ENCODE measurements at places on chromosomes 11 and 22.
A peak's percentile ranks its signal among the peaks of the same experiment; 100 is the strongest.

GRCh38 chr11:68965901-68966853 lies 14.6 kb downstream of the MRGPRD start:
- DNase-seq = no peak

DNA sequence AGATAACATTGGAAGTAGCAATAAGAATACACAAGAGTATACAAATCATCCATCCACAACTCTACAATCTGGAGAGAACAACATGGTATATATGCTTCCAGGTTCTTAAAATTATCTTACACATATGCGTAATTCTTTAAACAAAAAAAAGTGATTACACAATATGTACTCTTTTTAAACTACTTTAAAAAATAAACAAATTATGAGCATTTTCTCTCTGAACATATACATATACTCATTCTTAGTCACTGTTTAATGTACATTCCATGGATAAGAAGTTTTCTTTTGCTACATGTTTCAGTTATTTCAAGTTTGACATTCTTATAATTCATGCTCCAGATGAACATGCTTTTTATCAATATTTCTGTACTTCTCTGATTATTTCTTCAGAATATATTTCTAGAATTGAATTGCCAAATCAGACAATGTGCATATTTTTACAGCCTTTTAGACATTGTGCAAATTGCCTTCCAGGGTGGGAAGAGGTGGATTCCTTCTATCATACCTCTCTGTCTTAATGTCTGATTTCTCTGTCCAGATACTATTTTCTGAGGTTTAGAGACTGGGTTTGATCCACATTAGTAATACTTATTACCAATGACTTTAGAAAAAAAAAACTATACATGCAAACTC lies 551.6 kb downstream of the METTL15 start:
- no peak for DNase-seq

GRCh38 chr11:103091064-103091800 lies 728 bp downstream of the DCUN1D5 start:
- DNase-seq = peak; percentile 57

- DNase-seq = no peak
Observed at GRCh38 chr11:70882716-70883085, 369.7 kb downstream of the SHANK2 start.

- DNase-seq = no peak
Observed at GRCh38 chr11:60934124-60934789, 10.0 kb downstream of the TMEM132A start.

DNA sequence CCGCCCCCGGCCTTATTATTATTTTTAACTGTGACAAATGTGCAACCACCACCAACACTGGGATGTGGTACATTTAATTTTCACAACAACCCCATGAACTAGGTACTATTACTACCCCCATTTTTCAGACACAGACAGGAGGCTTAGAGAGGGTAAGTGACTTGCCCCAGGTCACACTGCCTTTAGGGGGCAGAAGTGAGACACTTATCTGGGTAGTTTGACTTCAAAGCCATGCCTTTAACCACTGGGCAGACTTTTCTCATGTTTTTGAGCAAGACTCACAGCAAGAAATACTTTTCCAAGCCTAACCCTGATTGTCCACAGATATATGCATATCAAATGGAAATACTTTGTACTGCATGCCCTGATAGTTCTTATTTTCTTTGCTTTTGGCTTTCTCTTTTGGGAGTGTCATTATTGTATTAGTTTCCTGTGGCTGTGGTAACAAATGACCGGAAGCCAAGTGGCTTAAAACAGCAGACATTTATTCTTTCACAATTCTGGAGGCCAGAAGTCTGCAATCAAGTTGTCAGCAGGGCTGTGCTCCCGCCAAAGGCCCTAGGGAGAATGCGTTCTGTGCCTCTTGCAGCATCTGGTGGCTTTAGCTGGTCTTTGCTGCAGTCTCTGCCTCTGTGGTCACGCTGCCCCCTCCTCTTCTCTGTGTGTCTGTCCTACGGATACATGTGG lies 110.8 kb downstream of the GRIK4 start:
- DNase-seq = no peak

- peak; percentile 43 for DNase-seq
Observed at GRCh38 chr11:117809236-117810055, 12.4 kb upstream of the DSCAML1 start.

DNA sequence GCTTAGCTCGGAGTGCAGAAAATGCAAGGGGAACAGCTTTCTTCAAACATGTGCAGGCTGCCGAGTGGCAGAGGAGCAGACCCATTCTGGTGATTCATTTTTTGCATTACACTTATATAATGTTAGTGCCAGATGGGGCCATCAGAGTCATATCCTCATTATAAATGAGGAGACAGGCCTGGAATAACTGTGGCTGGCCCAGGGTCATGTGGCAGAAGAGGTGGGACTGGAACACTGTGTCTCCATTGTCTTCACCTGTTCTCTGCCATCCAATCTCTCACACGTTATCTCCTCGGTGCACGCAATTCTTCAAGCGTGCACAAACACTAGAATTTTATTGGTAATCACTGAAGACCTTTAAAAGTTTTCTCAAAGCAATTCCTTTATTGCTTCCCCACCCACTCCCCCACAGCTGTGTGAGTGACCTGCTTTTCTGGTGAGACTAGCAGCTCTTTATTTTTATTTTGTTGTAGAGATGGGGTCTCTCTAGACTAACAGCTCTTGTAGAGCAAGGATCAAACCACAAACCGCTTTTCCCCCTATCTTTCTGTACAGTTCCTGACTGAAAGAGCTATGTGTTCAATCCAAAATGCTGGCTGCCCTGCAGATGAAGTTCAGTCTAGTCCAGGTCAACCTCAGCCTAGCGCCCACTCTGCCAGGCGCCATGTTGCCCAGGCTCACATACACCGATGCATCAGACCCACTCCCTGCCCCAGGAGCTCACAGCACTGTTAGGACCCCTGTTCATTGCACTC lies 75.3 kb downstream of the ST3GAL4 start:
- no peak for DNase-seq

- DNase-seq = no peak
Observed at GRCh38 chr11:111778047-111778558, 11.9 kb upstream of the PPP2R1B start.

DNA sequence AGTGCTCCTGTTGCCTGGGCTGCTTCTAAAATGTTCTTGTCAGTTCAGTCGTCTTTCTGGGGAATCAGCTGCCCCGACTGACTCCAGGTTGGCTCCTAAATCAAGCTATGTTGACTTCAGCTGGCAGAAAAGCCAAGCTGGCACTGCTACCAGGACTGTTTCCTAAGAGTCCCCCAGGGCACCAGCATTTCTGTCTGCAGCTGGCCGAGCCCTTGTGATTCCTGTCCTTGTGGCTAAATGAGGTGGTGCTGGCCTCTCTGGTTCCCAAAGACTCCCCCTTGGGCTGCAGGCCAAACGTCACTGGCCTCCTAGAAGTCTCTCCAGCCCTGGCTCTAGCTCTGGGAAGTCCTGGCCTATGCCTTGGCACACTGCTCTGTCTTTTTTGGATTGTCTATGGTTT lies 31.1 kb downstream of the GRAMD1B start:
- no peak for DNase-seq

GRCh38 chr11:104700609-104701008 lies 197.7 kb downstream of the CASP12 start:
- no peak for DNase-seq

- no peak for DNase-seq
Observed at GRCh38 chr11:20407344-20407743, 19.8 kb downstream of the PRMT3 start.

DNA sequence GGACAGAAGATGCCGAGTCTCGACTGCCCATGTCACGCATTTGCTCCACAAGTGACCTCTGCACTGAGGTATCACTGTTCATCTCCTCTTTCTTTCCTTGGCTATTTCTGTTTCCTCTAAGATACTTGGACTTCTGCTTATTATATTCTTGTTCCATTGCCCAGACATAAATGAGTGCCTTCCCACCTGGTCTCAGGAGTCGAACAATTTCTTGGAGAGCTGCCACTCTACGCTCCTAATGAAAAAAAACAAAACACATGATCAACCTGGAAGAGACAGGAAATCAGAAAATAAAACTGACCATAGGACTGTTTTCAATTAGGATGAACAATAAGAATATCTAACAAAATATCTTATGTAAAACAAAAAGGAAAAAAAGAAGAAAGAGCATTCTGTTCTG lies 47.4 kb upstream of the CWF19L2 start:
- no peak for DNase-seq

DNA sequence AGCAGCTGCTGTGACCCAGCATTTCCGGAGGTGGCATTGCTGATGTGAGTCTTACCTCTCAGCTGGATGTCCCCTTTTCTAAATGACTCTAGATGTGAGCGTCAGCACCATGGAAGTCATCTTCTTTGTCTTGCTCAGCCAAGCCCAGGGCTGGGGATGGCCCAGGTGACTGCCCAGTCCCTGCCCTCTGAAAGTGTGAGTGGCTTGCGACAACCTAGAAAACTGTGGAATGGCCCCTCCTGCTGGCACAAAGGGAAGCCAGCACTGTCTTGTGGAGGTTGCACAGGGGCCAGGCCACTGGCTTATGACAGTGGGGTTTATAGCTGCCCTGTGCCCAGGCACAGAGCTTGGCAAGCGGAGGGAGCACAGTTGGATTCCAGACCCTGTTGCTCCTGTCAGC lies 6.2 kb downstream of the TUB start:
- no peak for DNase-seq

GRCh38 chr22:26442086-26442756 lies 13.2 kb downstream of the ASPHD2 start:
- no peak for DNase-seq

DNA sequence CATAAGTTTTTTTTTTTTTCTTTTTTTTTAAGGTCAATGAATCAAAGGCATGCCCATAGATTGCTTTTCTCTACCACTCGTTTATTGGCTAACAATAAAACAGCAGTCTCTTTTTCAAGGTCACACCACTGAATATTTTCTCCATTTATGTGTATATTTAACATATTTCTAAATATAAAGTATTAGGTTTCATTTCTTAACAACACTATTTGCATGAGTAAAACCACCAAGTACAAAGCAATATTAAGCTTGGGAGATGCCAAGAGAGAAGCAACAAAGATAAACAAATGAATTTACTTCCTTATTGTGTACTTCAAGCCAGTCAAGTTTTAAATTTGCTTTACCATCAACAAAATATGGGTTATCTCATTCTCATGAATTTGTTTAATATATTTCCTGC lies 708.9 kb upstream of the CCDC179 start:
- DNase-seq = no peak

GRCh38 chr22:22196018-22196533 lies 48.5 kb upstream of the VPREB1 start:
- no peak for DNase-seq

DNA sequence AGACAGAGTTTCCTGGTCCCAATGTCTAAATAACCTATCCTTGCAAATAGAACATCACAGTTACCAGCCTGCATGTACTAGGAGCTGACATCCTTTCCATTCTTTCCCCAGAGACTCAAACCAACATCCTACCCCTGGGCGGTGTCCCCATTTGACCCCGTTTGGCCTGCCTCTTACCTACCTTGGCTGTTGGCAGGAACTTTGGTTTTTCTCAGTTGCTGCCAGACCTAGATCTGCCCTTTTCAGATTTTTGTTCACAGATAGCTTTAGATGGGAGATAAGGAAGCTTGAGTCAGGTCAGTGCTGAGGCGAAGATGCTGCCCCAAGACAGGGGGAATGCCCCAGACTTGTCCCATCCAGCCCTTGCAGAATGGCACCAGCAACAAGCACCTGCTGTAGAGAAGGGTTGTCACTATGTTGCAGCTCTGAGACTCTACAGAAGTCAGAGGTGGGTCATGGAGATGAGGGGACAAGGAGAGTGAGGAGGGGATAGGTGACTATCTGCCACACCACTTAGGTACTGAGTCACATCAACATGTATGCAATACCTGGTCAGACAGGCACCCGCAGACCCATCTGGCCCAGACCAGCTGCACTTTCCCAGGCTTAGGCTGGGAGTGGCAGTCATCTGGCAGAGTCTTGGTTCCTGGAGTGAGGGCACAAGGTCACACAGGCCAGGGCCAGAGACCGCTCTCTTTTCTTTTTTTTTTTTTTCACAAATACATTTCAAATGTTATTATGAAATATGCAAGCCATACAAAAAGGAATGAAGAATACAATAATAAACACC lies 61.5 kb upstream of the POU2AF1 start:
- DNase-seq = no peak

DNA sequence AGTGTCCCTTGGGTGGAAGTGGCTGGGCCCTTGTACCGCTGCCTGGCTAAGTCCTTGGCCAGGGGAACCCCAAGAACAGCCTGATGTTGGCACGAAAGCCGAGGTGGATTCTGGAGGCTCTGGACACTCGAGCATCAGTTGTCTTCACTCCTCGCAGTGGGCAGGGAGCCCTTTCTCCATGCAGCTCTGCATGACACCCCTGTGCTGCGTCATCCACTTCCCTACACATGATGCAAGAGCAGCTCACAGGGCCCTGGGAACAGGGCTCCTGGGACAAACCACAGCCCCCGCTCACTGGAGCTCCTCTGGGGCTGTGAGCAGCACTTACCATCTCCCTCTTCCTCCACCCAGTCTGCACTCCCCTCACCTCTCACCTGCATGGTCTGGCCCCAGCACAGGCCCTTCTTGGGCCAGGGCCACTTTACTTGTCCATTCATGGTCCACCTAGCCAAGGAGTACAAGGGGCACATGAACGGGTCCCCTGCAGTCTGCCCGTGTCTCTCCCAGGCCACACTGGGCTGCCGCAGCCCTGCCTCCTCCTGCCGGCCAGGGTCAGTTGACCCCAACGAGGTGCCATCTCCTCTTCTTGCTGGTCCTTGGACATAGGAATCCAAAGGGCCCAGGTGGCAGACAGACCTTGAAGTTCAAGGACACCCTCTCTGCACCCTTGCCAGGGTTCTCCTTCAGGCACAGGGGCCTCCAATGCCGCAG lies 66.5 kb downstream of the IGF2 start:
- no peak for DNase-seq

- no peak for DNase-seq
Observed at GRCh38 chr11:72432347-72433287, 1.7 kb downstream of the CLPB start.

GRCh38 chr22:40418366-40419201 lies 48.2 kb downstream of the SGSM3 start:
- DNase-seq = no peak

Data from stimulated activated CD4-positive, alpha-beta T cell treated with anti-CD3 and anti-CD28 coated beads, Interleukin-4, amount 100 ng/mL, for 1 hour (primary cell).